T follicular helper cell (primary cell): ENCODE measurements at places on chromosomes 4 and X.

- no peak for DNase-seq
Observed at GRCh38 chr4:77023920-77024319, 51.9 kb downstream of the CCNI start.

GRCh38 chrX:153560466-153560865 lies 38.5 kb downstream of the CCNQ start:
- no peak for DNase-seq

DNA sequence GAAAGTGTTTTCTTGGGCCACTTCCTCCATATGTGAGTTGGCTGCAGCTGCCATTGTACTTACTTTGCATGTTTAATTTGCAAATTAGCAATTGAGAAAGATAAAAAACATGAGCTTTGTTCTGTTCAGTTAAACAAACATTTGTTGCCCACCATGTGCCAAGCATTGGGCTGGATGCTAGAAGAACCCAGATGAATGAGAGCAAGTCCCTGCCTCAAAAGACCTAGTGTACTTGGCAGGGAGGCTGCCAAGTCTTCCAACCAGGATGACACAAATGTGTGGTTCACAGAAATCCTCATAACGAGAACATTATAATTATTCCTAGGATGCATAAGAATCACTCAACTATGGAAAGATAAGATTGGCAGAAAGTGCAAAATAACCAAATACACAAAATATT lies 66.7 kb downstream of the GPM6A start:
- DNase-seq = no peak

DNA sequence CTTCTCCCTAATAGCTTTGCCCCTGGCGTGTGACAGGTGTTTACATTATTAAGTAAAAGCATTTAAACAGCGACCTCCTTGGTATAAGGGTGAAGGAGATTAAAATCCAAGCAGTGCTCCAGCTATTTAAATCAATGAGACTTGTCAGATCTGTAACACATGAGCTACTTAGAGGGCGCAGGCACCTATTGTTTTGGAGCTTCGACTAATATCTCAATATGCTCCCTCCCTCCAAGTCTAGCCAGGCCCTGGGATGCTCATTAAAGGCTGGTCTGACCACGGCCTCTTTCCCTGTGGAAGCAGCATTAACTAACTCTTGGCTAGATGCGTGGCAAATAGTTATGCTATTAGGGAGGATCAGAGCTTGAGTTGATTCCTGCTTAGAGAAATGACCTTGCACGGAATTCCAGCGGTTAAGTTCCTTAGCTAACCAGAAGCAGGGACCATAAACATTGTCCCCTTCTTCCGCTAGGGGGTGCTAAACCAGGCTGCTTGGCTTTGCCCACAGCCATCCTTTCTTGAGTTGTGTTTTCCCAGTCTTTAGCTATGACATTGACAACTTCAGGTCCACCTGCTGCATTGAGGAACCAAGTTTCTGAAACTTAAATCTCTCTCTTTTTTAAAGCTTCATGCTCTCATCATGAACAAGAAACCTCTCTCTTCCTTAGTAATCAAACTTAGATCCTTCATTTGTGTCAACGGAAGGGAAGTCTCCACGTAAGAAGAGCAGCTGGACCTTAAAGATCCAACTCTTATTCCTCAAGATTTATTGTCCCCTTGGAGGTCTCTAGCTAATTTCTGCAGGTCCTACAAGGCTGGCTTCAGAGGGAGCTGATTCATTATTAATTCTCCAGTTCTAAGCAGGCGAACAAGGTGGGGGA lies 80.7 kb upstream of the IGFBP7 start:
- DNase-seq = no peak

DNA sequence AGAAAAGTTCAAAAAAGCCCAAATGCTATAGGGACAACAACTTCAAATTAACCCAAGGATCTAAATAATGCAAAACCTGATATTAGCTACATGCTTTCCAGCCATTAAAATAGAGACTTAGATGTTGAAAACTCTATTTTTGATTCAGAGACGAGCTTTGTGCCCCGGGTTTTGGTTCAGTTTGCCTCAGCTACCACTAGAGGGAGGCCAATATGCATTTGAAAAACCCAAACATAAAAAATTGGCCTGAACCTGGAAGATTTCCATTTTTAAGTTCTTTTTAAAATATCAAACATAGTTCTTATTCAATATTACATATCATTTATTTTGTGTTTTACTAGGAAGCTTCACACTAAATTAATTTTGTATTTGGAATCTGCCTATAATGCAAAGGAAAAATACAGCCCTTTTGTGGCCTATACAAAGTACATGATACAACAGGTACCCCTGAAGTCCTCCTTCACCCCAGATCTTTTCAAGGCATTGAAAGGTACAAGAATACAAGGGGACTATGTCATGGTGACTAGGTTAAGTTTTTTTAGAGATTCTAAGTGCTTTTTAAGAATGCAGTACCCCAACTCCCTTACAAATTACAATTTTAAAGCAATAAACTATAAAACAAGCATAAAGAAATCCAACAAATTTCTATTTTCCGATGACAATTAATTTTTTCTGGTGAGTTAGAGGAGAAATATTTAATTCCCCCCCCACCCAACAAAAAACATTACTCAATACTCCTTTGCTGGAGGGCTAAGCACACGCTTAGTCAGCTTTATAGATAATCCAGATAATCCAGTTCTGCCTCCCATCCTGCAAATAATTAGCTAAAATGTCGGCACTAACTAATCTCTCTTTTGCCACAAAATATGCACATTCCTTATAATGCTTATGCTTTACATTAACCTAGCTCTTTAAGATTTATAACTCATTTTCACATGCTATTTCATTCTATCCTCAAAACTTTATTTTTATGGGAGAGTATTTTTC lies 97.7 kb upstream of the PTPN13 start:
- DNase-seq = no peak

- no peak for DNase-seq
Observed at GRCh38 chr4:121256887-121257466, 92.9 kb upstream of the TNIP3 start.

- no peak for DNase-seq
Observed at GRCh38 chr4:140641789-140642439, 73.2 kb upstream of the UCP1 start.

DNA sequence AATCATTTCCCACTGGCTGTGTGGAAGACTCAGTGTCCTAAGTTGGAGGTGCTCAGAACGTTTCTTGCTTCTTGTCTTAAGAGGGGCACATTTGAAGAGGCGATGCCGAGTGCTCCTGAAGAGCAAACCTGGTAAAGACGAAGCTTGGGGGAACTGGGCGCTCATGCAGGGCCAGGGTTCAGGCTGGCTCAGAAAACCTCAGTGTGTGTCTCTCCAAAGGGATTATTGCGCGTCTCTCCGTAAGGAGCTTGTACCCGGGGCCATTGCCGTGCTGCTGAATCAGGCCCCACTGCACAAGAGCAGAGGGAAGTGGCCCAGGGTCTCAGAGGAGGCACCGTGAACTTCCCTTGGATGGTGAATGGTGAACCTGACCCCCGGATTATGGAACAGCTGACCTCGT lies 44.4 kb downstream of the PSAPL1 start:
- no peak for DNase-seq

DNA sequence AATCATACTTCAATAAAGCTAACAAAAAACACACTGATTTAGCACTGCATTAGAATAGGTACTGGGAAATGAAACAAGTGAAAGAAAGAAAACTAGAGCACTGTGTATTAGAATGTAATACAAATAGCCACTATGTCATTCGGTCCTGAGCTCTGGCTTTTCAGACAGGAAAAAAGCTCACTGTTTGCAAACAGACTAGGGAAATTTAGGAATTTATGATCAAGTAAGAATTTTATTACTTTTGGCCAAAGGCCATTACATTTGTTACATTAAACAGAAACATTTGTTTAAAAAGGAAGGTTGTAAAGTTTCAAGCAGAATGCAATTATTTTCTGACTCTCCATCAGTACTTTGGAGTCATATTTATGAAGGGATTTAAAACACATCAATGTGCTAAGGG lies 68.7 kb downstream of the KLHL8 start:
- no peak for DNase-seq

GRCh38 chr4:112532267-112532666 lies 16.3 kb upstream of the NEUROG2 start:
- DNase-seq = no peak

GRCh38 chr4:109011241-109012026 lies 248.6 kb upstream of the ETNPPL start:
- DNase-seq = no peak

- DNase-seq = no peak
Observed at GRCh38 chr4:176584031-176584606, 208.6 kb downstream of the VEGFC start.

- DNase-seq = no peak
Observed at GRCh38 chr4:121932212-121932974, 19.5 kb downstream of the TRPC3 start.

GRCh38 chrX:31506360-31506759 lies 434.5 kb upstream of the FTHL17 start:
- no peak for DNase-seq

- no peak for DNase-seq
Observed at GRCh38 chr4:183871581-183871980, 33.5 kb upstream of the STOX2 start.

DNA sequence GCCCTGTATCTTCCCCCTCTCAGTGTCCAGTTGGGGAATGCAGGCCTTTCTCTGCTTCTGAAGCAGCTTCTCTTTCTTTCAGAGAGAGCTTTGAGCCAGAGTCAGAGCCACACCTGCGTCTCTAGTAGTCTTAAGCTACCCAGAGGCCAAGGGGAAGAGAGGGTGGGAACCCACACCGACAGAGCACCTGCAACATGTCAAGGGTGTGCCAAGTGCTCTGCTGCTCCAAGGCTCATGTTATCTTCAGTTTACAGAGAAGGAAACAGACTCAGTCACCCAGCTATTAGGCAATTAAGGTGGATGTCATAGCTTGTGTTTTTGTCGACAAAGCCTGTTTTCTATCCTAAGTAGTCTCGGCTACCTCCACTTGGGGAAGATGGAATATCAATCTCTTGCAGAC lies 22.7 kb upstream of the RNF212 start:
- no peak for DNase-seq

- DNase-seq = no peak
Observed at GRCh38 chr4:157012296-157012695, 40.7 kb upstream of the PDGFC start.

DNA sequence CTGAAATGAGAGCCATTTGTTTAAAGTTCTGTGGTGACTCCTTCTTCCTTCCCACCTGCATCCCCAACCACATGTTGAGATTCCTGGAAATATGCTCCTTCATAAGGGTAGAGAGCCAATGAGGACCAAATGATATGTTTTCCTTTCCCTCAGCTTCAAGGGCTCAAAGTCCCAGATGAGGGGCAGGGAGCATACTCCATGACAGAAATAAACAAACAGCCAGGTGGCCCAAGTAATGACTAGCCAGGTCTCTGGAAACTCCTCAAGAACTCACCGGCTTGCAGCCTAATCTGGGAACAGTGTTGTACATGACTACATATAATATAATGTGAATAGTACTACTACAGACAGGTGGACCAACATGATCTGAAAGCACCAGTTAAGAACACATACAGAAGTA lies 392.3 kb downstream of the PACRGL start:
- DNase-seq = no peak

DNA sequence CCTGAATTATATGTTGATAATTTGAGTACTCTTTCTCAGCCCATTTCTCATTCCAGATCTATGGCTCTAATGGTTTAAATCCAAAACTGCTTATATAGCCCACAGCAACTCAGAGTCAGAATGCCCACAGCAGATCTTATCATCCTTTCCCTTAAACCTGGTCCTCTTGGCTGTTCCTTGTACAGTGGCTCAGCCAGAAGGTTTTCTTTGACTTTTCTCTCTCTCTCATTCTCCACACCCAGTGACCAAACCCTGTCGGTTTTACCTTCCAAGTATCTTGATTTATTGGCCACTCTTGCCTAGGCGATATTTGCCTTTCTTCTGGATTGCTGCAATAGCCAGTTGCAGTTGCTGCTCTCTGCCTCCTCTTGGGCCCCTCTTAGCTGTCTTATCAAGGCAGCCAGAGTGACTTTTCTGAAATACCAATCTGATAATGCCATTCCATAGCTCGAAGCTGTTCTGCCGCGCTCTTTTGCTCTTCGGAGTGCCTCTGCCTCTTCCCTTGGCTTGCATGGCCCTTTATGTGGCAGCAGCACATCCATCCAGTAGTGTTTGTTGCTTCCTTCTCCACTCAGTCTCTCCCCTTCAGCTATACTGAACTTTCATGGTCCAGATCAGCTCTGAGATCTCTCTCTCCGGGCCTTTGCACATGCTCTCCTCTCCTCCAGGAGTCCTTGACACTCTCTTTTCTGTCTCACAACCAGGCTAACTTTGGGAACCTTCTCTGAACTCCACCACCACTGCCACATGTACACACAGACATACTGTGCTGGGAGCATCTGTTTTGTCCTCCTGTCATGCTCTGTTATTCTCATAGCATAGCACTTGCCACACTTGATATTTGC lies 11.8 kb downstream of the GAB1 start:
- no peak for DNase-seq

DNA sequence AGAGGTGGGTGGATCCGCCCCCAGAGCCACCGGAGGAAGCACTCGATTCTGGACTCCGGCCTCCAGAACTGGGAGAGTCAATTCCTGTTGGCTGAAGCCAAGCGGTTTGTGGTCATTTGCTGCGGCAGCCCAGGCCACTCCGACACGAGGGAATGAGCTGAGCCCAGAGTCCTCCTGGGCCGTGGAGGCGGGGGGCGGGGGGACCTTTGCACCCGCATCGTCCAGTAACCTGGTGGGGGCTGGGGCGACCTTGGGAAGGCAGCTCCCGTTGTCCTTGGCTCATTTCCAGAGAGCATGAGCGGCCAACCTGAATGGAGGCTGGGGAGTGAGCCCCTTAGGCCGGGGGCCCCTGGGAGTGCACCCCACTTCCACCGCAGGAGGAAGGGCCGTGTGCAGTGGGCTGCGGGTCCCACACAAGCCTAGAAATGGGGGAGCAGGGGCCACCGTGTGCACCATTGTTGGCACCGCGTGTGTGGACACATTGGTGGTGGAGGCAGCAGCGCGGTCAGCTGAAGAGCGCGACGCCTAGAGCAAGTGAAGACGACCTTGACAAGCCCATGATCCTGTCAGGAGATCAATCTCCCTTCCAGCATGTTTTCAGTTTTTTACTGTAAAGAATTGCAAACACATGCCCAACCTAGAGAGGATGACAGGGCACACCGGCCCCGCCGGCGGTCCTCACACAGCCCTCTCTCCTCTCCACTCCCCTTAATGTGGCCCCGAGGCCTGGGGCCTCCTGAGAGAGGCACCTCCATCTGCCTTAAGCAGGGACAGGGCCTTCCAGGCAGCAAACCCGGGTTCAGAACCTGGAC lies 19.9 kb upstream of the DUSP9 start:
- DNase-seq = no peak

DNA sequence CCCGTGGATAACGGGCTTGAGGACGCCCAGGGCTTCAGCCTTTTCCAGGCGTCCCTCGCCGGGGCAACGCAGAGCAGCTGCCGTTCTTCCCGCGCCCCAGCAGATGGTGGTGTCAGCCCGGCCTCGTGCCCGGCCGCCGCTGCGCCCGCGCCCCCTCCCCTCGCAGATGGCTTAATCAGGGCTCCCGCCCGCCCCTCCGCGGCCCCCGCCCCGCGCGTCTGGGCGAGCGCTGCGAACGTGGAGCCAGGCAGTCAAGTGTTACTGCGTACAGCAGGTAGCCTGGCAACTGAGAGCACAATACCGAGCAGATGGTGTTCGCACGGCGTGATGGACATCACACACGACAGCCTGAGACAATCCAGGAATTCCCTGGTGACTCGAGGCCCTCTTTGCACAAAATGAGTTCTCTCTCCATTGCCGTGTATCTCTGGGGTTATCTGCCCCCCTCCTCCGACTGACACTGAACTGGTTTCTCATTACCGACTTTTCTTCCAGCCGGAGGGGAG lies 69.3 kb downstream of the MGST2 start:
- DNase-seq = no peak

- no peak for DNase-seq
Observed at GRCh38 chr4:82063017-82063416, 310.8 kb downstream of the HNRNPD start.
